Activated CD4-positive, alpha-beta T cell treated with anti-CD3 and anti-CD28 coated beads, Interleukin-2, amount 50 U/mL, for 4 hours (primary cell): ENCODE measurements at places on chromosomes 1 and 21.

DNA sequence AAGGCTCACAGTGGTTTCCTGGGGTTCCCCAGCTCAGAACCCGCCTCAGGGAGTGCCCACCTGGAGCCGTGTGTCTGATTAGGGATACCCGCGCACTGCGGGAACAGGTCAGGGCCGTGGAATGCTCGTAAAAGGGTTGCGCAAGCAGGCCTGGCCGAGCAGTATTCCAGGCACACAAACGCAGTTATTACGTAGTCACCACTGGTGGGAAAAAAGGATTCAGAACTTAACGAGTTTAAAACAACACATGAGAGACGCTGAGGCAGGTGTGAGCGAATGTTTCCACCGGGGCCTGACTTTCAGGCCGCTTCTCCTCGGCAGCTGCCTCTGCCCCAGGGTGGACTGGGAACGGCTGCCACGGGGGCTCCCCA, 18.2 kb downstream of the PLCH2 start:
- DNase-seq = no peak

DNA sequence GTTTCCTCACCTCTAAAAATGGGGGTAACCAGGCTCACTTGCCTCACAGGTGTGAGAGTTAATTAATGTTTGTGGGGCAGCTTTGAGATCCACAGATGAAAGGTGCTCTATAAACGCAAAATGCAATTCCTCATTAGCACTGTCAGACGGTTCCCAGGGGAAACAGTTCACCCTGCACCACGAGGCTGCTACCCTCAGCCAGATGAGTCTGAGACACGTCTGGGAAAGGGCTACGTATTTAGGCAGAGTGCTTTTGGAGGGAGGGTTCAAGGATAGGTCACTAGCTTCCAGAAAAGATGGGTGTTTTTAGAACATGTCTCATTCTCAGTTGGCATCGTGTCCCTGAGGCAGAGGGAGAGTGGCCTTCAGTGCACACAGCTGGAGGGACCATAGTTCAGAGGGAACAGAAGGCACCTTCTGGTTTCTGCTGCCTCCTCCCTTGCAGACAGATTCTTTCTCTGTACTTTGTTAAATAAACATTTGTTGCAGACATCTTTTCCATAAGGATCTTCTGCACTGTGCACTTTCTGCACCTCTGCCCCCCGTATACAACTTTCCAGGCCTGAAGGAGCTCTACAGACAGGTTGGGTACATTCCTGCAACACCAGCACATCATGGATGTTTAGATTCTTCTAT, 139.9 kb downstream of the CLIC6 start:
- no peak for DNase-seq

- no peak for DNase-seq
Measured at GRCh38 chr1:176142973-176143372, 64.1 kb downstream of the COP1 start.

DNA sequence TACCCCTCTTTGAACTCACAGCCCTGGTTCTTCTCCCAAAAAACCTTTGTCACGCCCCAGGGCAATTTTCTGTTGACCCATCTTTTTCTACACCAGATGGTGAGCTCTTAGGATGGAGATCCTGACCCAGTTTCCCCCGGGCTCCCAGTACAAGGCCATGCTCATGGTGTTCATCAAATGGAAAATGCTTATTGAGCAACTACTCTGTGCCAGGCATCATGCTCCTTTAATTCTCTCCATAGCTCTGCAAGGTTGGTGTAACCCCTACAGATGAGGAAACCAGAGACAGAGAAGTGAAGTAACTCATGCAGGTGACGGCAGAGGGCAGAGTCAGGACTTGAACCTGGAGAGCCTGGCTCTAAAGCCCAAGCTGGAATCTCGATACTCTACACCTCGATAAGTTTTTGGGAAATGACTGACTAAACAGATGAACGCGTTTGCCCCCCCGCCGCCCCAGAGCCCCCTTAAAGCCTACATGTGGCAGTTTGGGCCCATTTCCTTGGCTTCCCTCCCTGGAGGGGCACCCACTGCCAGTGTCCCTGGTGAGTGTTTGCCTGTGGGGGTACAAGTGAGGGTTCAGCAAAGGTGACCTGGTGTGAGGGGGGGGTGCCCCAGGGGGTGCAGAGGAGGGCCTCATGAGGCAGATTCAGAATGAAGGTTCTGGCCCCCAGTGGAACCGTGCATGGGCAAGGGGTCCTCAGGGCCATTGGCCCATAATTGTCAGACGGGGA, 30.2 kb upstream of the RUNX3 start:
- no peak for DNase-seq

GRCh38 chr1:52925571-52926005, 1.5 kb upstream of the SCP2 start:
- no peak for DNase-seq

DNA sequence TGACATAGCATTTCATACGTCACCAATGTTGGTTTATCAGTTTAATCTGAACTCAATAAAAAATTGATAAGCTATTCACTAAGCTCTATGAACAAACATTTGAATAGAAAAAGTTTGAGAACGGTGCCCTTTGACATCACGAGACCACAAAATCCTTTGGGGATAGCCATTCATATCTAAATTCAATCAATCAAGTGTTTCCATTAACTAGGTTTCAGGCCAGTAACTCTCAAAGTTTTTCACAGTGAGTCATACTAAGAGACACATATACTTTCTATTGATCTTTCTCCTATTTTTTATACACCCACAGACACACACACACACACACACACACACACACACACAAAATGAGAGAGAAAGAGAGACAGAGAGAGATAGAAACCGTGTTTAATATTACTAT, 235.4 kb upstream of the SNX7 start:
- DNase-seq = no peak

DNA sequence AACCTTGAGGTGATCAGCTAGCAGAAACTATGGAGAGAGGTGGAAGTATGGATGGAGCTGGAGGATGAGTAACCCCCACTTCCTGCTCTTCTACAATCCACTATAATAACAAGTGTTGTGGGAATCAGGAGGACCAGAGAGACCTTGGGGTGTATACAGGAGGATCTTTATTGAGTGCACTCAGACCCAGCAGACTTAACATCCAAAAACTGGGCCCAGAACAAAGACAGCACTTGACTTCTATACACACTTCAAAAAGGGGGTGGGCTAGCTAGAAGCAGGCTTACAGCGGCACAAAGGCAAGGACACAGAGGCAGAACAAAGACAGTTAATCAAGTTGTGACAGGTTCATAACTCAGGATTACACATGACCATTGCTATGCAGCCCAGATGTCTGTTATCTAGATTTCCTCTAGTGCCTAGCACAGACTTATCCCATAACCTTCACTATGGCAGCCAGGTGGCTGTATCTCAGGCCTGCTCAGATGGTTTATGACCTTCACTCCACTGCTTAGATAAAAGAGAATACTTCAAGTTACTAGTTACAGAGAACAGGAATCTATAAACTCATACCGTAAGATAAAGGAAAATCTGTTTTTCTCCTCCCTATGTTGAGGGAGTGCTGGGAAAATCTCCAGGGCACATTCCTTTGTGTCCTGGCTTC, 36.1 kb upstream of the PADI2 start:
- DNase-seq = no peak

GRCh38 chr1:222202831-222203230, 345.1 kb downstream of the HHIPL2 start:
- no peak for DNase-seq

- DNase-seq = no peak
Measured at GRCh38 chr1:67537667-67538018, 107.4 kb upstream of the SERBP1 start.

- peak; percentile 80 for DNase-seq
Measured at GRCh38 chr1:45014321-45015028, 2.4 kb downstream of the UROD start.

GRCh38 chr1:175015243-175015642, 8.0 kb downstream of the MRPS14 start:
- no peak for DNase-seq

DNA sequence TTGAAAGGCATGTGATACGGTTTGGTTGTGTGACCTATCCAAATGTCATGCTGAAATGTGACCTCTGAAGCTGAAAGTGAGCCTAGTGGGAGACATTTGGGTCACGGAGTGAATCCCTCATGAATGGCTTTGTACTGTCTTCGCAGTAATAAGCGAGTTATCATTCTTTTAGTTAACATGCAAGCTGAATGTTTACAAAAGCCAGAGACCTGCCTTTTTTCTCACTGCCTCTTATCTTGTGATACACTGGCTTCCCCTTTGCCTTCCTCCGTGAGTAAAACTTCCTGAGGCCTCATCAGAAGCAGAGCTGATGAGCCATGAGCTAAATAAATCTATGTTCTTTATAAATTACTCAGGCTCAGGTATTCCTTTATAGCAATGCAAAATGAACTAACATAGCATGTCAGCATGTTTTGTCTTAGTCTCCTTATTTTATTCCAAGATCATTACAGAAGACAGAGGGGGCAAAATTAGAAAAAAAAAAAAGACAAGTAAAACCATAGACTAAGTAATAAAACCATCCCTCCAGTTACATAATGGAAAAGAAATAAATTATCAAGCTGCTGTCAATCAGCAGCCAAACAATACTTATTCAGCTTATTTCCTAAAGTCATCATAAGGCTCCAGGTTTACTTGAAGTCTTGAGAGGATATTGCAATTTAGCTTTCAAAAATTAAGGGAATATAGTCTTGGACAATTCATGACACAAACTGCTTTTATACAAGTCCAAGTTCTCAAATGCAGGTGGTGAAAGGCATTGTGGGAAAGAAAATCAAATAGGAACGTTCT, 12.1 kb downstream of the RGS18 start:
- DNase-seq = no peak

GRCh38 chr21:41559658-41560631, 52.0 kb upstream of the TMPRSS2 start:
- DNase-seq = no peak

DNA sequence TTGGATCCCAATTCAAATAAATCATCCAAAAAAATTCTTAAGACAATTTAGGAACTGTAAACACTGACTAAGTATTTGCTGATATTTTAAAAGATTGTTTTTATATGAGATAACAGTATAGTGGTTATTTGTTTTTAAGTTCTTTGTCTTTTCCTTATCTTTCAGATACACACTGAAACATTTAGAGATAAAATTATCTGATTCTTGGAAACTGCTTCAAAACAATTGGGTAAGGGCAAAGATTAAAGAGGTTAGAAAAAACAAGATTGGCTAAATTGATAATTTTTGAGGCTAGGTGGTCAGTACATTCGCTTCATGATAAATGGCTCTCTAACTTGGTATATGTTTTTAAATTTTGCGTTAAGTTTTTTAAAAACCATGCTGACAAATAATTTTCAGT, 117.3 kb downstream of the PSMG1 start:
- DNase-seq = no peak

DNA sequence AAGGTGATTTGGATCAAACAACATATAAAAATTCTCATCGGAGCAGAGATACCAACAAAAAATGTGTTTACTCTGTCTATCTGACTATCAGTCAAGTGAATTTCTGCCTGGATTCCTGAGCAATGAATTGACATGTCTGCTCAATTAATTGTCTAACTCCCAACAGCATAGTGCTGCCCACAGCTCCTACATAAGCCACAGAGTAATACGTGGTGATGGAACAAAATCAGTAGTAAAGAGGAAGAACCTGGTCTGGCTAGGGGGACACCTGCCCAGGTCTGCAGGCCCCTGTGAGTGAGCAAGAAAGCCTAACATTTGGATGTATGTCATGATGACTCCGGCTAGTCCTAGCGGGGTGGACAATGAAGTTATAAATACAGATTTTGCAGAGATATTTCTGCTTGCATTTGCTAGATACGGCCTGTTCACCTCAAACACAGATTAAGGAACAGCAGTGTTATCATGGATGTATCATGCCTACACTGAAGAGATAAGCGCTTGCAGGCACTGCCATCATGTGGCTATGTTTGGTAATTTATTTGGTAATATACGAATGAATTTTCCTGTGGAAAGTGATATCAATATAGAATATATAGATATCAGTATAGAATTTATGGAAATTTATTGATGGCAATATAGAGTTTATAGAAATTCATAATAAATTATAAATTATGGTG, 69.6 kb upstream of the LRRC8B start:
- DNase-seq = peak; percentile 62

DNA sequence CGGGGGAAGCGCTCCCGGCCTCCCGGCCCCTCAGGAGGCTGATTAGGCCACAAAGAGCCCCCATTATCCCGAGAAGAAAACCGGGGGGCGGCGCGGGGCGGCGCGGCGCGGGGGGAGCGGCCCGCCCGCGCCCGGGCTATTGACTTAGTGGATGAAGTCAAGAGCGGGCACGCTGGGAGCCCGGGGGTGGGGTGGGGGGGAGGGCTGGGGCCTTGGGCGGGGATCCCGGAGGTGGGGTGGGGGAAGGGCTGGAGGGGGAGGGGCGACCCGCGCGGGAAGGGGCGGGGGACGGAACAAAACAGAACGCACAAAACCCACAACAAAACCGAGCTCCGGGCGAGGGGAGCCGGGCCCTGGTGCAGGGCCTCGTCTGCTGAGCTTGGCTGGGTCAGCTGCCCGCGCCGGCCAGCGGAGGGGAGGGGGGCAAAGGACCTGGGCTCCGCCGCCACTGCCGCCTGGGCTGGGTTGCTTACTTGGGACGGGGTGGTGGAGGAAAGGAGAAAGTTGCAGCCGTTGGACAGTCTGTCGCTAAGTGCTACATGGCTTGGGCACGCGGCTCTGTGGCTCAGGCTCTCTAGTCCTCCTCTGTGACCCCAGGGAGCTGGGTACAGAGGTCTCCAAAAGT, 16.3 kb downstream of the PAX7 start:
- no peak for DNase-seq

DNA sequence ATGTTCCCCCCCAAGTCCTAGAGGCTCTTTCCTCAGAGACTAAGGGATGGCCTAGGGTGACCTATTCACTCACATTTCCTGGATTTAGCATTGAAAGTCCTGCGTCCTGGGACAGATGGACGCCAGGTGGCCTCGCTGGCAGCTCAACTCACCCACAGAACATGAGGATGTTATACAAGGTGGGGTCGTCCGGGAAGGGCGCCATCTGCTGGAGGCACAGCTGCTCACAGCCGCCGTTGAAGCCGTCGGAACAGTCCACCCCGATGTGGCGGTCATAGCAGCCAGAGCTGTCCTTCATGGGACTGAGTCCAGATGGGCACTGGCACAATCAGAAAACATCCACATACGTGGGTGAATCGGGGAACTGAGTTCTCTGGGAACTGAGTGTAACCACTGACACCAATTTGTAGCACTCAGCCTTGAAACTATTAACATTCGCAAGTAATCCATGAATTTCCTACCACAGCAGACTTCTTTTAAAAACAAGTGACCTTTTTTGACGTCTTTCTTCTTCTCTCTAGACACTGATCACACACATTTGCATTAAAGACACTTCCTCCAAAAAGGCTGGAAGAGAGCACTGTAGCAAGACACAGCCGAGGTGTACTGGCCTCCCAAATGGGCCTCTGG, 215.4 kb downstream of the ASTN1 start:
- DNase-seq = no peak

DNA sequence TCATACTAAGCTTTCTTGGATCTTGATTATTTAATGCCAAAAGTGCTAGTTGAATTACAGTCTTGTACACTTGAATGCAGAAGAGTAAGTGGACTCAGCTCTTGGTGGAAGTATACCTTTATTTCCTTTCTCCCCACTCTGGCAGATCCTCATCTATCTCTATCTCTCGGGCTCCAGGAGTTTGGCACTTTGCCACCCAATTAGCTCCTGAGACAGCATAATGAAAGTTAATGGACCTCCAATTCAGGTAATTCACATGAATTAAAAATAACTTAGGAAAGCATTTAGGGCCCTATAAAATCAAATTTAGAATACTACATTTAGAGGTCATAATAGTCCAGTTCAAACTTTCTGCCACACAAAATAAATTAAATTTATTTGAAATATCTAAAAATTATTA, 67.4 kb downstream of the OLFM3 start:
- DNase-seq = no peak

GRCh38 chr1:164712131-164713036, 153.4 kb downstream of the PBX1 start:
- no peak for DNase-seq
